ENCODE measurements at places on chromosomes 1 and 21.
A peak's percentile ranks its signal among the peaks of the same experiment; 100 is the strongest.

GRCh38 chr1:193555662-193556441, 369.4 kb upstream of the B3GALT2 start:
- no peak for DNase-seq

DNA sequence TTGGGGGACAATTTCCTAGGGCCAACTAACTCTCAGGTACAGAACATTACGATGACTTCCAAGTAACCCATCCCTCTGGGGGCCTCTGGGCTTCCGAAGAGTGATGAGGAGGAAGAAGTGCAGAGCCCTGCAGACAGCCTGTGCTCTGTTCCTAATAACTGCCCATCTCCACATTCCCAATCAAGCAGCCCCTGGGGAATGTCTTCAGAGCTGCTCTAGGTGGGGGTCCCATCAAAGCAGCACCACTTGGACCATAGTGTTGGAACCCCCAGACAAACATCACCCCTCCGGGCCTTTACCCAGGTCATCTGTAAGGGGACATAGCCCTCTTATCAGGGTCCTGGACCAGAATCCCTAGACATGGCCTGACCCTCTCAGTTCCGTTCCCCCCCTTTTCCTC, 357.3 kb downstream of the NPHP4 start:
- no peak for DNase-seq

DNA sequence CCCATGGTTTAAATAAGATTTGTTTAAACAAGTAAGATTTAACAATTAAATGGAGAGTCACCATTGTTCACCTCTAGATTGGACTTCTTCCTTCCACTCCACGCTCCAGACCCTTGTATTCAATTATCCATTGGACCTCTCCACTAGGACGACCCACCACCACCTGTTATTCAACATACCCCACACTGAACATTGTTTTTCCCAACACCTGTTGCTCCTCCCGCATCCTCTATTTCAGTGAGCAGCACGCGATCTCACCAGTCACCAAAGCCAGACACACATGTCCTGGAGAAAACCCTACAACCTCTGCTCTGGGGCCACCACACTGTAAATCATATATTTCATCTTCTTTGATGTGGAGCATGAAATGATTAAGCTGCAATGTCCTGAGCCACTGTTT, 28.6 kb downstream of the ATP8B2 start:
- no peak for DNase-seq

- peak; percentile 75 for DNase-seq
Observed at GRCh38 chr1:192474080-192474683, 101.4 kb upstream of the RGS1 start.

DNA sequence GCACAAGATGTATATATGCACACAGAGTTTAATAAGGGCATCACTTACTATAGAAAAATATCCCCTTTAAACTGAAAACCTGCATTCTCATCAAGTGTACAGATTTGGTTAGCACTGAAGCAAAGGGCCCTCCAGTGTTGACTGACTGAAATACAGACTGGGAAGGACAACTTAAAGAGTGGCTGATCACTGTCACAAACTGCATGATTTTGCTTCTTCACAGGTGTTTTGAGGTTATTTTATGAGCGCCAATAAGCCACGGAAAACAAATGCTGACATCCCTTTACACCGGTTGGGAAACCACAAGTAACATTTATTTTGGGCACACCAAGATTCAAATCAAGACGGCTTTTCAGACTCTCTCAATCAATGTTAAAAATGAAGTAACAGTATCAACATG, 30.9 kb upstream of the RAP1GAP start:
- no peak for DNase-seq

DNA sequence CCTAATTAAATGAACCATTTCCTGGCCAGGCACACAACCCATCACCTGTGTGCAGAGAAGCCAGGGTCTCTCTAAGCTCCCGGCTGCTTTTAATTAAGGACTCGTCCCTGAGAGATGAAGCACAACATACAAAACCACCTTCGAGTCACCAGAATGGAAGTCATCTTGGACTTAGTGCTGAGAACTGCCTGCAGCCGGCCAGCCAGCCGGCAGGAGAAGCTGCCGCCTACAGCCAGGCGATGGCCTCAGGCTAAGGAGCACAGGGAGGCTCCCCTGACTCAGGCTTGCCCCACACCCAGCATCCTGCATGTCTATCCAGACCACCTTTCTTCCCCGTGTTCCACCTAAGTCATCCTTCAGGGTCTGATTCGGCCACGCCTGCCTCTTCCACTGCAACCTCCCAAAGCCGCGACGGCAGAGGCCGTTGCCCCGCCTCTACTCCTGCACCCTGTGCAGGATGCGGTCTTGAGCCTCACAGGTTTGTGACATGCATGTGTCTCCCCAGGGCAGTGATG, 83.6 kb downstream of the SLC66A1 start:
- DNase-seq: no peak

DNA sequence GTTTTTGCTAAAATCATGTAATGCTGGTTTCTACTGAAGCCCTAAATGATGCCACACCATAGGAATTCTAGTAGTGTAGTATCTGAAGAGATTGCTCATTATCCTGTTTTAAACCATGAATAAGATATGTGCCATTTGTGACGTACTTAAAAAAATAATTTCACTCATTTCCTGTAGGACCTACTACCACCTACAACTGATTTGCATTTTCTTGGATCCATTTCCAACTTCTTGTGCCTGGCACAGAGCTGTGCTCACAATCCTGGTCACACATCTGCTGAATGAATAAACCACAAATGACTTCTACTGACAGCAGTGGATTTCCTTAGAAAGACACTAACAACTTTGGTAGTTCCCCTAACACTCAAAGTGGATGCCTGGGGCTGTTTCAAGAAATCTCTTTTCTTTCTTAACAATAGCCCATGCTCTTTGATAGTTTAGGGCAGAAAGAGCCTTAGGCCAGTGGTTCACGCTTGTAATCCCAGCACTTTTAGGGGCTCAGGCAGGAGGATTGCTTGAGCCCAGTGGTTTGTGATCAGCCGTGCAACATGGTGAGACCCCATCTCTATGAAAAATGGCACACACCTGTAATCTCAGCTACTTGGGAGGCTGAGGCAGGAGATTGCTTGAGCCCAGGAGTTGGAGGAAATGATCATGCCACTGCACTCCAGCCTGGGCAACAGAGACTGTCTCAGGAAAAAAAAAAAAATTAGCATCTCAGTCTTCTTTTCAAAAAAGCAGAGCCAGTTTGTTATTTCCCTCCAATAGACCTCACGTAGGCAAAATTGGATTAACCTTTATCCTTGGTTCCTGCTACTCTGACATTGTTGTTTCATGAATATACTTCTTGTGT, 13.0 kb upstream of the BATF3 start:
- DNase-seq: no peak

GRCh38 chr21:34498623-34499022, 13.4 kb downstream of the KCNE1 start:
- DNase-seq: no peak

DNA sequence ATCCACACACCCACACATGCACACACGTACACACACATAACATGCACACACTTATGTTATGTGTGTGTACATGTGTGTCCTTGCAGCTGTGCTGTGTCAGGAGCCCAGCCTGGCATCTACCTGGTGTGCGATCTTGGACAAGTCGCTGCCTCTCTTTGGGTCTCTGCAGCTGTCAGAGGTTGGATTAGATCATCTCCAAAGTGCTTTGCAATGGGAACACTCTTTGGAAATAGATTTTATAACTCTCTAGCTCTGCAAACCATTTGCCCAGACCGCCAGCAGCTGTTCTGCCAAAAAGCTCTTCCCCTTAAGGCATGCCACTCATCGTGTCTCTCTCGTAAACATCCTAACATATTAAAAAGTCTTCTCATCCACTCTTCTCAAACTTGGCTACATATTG, 4.7 kb downstream of the PKP1 start:
- no peak for DNase-seq

- peak; percentile 54 for DNase-seq
Observed at GRCh38 chr1:33256471-33257206, at the start of gene ZNF362. TSS of gene ZNF362 (plus strand) at chr1:33256492. CDS start at chr1:33270575, 14,083 bp downstream.

- DNase-seq: no peak
Observed at GRCh38 chr1:7421471-7422075, 349.5 kb upstream of the VAMP3 start.

- no peak for DNase-seq
Observed at GRCh38 chr1:40391688-40392145, 18.2 kb downstream of the SMAP2 start.

DNA sequence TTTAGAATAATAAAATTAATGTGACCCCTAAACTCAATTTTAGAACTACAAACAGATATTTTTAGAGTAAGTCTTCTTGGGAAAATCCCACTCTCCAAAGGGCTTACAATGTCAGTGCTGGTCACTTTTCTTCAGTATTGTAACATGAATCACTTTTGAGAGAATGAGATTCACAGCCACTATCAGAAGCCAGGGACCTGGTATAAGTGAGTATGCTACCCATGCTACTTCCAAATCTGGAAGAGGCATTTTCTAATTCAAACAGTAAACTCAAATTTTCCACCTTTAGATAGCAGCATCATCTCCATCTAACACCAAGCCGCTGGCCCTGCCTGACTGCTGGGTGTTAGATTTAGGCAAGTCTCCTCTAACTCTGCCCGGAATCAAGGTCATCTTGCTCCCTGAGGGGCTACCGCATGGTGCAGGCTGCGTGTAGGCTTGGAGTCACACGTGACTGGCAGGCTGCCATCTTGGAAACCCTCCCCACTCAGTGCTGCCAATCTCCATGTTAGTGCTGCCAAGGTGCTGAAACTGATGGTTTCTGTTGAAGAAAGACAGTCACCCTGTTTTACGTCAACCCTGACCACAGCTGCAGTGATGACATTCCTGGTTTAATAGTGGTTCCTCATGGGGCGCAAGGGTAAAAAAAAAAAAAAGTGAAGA, 882.9 kb upstream of the B3GALT2 start:
- no peak for DNase-seq

- DNase-seq: no peak
Observed at GRCh38 chr1:102183711-102184110, 187.0 kb upstream of the OLFM3 start.

DNA sequence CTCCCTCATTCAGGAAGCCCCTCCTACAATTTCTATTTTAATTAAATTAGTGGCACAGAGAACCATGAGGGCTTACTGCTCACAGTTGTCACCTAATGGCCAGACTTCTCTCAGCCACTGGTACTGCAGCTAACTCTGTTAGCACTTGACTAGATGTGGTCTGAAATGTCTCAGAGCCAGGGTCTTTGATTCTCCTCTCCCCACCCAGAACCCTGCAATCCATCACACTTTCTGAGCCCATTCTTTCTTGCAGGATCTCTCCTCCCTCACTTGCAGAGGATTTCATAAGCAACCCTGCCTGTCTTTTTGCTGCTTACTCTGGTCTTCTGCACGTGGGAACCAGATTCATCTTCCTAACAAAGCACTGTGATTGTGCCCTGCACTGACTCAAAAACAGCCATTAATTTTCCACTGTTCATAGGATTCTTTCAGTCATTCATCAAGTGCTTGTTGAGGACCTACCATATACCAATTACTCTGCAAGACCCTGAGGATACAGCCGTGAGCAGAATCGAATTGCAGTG, 108.4 kb downstream of the EDEM3 start:
- no peak for DNase-seq

DNA sequence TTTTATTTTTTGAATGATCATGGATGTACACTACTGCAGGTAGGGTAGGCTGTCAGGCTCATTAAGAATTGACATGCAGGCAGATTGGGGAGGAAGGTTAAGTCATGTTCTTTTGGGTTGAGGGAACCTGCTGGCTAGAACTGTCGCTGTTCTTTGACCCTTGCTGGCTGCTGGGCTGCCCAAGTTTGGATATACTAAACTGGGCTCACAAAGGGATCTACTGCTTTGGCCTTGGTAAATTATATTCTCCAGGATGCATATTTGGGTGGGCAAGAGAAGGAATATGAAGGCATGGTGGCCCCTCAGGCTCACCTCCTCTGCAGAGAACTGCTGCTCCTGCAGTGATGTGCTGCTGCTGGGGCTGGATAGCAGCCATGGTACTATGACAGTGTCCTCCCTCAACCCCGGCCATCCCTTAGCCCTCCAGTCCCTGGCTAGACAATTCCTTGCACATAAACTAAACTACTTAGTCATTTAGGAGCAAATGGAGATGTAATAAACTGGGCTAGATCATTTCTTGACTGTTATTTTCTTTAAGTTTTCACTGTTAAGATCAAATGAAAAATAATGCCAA, 6.1 kb downstream of the ATP1A1 start:
- no peak for DNase-seq

- DNase-seq: no peak
Observed at GRCh38 chr21:37364722-37365121, 1.9 kb upstream of the DYRK1A start.

DNA sequence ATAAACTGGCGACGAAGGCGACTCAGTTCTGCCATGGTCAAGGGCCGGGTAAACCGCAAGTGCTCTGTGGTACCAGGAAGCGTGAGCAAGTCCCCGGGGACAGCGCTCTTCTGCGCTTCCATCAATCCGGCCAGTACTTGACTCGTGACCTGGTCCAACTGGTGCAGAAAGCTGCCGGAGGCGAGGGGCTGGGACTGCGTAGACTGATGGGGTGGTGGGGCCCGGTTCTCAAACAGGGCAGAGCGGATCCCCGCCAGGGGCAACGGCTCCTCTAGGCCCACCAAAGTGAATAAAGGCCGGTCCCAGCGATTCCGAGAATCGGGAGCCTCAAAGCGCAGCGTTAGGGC, 852 bp downstream of the KTI12 start:
- DNase-seq: peak; percentile 55

GRCh38 chr1:109769330-109770078, 5.8 kb upstream of the EPS8L3 start:
- no peak for DNase-seq

DNA sequence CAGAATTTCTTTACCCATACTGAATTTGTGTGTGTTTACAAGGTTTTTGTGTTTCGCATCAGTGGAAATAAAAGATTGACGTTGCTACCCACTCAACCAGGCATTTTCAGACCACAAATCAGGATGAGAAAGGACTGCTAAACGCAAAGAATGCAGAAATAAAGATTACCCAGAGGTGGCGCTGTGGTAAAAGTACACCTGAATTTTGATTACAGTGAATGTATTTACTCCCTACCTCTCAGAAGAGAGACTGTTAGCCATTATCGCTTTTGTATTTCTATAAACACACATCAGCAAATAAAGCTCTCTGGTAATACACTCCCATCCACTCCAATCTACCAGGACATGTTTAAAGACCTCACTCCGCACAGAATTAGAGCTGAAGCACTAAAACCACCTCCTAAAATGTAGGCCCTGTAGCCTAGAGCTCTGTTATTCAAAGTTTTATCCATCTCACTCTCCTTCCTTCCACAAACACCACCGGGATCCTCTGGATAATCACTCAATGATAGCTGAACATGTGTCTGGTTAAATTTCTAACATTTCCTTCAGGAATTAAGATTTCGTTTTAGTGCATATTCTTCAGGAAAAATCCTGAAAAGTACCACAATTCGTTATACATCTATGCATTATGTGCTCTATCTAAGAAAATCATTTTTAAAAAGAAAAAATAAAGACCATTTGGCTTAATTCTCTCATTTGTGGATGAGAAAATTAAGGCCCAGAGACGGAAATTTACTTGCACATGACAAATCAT, 2.5 kb upstream of the LMO4 start:
- DNase-seq: peak; percentile 89

DNA sequence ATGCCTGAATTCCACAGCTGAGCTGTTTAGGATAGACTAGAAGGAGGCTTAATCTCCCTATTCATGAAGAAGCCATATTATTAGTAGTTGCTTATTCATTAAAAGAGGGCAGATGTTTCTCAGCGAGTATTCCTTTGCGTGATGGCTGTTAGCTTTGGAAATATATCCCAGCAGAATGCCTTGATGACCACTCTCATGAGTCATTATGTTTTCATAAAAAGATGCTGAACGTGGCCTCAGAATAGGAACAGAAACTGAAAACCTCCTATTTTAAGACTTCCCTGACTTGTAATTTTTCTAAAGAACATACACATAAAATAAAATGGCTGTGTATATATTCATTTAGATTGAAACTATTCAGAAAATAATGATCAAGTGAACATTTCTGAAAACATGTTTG, 9.6 kb upstream of the PLA2G4A start:
- no peak for DNase-seq
